Activated T-cell treated with anti-CD3 and anti-CD28 coated beads, Interleukin-2, amount 50 U/mL, for 24 hours (primary cell): ENCODE measurements at places on chromosomes 12 and 14.

GRCh38 chr12:171743-172676, 41.9 kb downstream of the SLC6A12 start:
- no peak for DNase-seq

- no peak for DNase-seq
Observed at GRCh38 chr12:52461693-52462092, 9.7 kb upstream of the KRT6B start.

- no peak for DNase-seq
Observed at GRCh38 chr14:97185186-97185585, 388.0 kb downstream of the VRK1 start.

GRCh38 chr14:74977164-74977900, 21.9 kb upstream of the PGF start:
- no peak for DNase-seq

GRCh38 chr12:127963933-127964332, 303.0 kb upstream of the TMEM132C start:
- no peak for DNase-seq

DNA sequence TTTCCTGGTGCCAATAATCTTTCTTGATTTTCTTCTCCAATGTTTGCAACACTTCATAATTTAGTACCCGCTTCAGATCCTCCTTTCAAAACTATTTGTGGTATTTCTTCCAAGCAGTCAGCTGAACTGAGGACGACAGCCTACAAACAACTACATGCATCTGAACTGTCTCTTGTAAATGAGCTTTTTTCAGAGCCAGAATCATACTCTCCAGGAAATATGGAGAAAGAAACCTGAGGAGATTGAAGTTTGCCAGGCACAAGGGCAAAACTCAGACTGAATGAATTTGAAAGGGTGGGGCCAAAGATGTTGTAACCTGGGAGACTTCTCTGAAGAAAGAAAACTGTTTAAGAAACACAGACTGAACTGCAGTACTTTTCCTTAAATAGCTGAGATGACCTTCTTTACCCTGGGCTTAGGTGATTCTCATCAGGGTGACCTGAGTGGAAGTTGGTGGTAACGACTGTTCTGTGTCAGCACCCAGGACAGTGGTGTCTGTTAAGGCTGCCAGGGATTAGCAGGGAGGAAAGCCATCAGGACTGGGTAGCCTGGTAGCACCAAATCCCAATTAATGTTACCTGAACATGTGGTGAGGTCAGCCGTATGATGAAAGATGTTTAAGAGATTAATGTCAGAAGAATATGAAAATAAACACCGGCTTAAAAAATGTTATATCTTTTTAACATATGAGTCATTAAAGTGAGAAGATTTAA, 95.0 kb downstream of the TGFB3 start:
- no peak for DNase-seq

- DNase-seq, result no peak
Observed at GRCh38 chr12:109966546-109966945, 29.6 kb downstream of the GIT2 start.

DNA sequence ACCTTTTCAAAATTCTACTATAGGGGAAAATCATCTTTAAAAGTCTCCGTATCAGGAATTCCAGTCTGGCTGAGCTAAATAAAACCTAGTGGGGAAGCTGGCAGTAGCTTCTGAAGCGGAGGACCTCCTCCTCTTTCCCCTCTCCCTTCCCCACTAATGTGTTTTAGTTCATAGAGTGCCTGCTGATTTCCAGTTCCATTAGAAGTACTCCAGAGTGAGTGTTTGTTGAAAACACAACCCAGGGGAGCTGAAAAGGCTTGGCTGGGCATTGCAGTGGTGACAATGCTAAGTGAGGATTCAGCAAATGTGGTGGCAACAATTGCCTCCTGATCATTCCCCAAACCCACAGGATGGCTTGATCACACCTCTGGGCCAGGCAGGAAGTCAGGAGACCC, 144.2 kb upstream of the FRMD6 start:
- DNase-seq, result no peak

- DNase-seq, result no peak
Observed at GRCh38 chr14:92760524-92760805, 12.0 kb upstream of the LGMN start.

DNA sequence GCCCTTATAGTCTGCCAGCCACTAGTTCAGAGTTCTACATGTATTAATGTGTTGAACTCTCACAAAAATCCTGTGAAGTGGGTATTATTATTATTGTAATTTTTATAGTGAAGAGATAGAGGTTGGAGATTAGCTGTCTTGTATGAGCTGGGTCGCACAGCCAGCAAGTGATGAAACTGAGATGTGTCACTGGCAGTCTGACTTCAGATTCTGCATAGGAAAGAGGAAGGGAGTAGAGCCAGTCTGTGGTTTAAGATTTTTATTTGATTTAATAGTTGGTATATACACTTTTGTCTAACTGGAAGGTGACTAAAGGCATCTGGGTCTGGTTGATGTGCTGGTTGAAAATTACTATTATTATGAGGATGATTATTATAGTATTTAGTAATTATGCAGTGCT, 5.8 kb upstream of the FRS2 start:
- no peak for DNase-seq
